ENCODE measurements at places on chromosomes 6 and 20.

- DNase-seq, result no peak
These were observed 525 bp downstream of the MACROD2 start for GRCh38 chr20:13995841-13996240.

DNA sequence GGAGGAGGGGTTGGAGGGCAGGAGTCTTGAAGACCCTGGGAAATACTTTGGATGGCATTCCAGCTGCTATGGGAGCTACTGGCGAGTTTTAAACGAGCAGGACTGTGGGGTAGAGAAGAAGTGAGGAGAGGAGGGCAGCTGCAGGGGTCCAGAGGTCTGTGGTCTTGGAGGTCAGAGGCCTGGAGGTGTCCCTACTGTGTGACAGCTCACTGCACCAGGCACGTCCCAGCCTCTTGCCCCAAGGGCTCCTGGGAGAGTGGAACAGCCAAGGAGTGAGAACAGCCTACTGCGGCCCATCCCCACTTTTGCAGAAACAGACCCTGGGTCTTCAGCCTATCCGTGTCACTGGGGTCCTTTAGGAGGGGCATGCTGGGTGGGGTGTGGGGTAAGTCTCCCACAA, 2.9 kb upstream of the NOL4L start:
- no peak for DNase-seq

DNA sequence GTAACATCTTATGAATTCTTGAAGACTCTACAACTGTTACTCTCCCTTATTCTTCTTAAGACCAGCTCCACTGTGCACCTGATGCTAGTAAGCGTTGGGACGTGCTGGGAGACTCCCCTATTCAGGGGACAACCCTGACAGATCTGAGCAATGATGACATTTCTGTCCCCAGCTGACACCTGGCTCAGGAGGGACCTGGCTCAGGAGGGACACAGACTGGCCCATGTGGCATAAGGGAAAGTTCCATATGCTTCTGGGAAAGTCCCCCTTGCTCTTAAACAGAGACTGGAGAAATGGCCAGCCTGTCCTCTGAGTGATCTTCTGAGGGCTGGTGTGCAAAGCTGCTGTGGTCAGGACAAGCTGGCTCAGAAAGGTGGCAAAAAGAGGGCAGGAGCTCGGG, 10.0 kb upstream of the CD93 start:
- no peak for DNase-seq

DNA sequence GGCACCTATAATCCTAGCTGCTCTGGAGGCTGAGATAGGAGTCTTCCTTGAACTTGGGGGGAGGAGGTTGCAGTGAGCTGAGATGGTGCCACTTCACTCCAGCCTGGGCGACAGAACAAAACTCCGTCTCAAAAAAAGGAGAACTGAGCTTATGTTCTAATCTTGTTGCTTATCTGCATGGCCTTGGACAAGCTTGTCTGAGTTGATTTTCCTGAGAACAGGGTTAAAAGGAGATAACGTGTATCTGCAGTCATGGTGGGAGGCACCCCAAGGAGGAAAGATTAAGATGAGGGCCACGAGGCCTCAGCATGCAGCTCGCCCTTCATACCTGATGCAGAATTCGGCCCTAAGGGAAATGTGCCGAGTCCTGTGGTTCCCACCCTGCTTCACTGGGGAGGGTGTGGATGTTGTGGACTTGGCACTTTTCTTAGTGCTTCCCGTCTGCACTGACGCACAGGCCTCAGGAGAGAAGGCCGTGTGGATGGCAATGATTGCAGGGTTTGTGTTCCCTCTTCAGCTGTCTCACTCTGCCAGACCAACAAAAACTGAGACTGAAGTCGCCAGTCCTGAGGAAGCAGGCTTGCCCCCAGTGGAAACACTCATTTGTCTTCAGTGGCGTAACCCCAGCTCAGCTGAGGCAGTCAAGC, 56.3 kb downstream of the EZR start:
- no peak for DNase-seq

- DNase-seq, result no peak
These were observed 31.3 kb upstream of the MRAP2 start for GRCh38 chr6:84002226-84002625.

DNA sequence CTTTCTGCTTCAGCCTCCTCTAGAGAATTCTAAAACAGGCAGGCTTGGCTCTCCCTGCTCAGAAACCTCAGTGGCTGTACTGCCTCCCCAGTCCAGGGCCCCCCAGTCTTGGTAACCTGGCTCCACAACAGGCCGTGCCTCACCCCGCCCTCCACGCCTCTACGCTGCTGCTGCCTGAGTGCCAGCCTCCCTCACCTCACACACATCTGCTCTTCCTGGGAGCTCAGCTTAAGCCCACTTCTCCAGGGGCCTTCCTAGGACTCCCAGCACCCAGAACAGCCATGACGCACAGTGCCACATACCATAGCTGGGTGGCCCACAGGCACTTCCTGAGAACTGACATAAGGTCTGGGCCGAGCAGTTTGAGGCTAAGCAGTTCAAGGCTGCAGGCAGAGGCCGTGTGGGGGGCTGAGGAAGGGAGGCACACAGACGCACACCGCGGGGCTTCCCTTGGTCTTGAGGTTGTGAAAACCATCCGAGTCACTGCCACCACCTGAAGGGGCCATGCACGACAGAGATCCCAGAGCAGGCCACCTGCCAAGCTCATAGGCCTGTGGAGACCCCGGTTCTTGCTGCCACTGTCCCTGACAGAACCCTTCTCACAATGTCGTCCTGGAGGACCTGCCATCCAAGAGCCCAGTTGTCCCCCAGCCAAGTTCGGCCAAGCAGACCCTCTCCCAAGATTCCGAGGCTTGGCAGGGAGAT, 42.6 kb downstream of the DSTN start:
- DNase-seq, result no peak

DNA sequence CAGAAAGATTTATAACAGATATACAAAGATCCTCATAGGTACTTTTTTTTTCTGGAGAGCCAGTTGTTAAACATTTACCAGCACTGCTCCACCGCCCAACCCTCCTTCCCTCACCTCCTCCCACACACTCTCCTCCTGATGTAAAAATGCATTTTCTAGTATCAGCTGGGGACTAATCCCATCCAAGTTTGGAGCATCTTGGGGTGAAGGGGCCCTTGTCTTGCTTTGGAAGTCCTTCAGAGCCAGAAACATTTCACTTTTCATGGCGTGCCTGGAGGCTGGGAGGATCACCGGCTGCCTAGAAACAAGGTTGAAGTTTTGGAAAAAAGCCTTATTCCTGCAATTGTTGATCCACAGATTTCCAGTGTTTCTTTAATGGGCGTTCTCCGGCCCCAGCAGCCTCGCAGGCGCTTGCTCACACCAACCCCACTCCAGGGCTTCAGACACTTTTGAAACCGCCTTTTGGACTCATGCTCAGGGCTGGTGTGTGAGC, 165.1 kb upstream of the AFDN start:
- no peak for DNase-seq

DNA sequence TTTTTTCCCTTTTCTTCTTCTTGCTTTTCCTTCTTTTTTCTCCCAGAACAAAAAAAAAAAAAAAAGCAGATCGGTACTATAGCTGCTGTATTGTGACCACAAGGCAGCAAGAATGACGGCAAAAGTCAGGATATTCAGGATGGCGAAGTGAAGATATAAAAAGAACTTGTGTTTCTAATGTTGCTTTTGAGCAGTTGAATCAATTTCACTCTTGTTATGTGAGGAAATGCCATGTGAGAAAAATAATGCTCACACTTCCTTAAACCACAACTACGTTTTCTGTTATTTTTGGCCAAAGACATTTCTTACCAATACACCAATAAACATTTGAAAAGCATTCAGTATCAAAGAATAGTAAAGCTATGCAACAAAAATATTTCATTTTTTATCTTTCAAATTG, 510.5 kb downstream of the HACE1 start:
- no peak for DNase-seq

GRCh38 chr20:13142143-13142542, 78.9 kb upstream of the ISM1 start:
- DNase-seq, result no peak

DNA sequence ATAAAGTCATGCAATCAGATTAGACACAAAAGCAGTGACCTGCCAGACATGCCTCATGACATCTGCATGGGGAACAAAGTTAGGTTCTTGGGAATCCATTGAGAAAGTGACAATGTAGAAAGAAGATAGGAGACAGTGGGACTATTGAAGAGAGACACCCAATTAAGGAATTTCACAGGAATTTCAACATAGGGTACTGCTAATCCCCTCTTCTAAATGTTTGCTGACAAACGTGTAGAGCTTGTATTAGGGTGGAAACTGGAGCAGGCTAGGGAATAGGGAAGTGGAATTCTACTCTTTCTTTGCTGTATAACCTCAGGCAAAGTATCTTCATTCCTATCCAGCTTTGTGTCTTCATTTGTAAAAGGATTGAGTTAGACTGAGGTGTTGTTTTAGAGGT, 409.4 kb upstream of the SASH1 start:
- no peak for DNase-seq

GRCh38 chr6:161003336-161003735, 11.8 kb downstream of the MAP3K4 start:
- DNase-seq, result no peak

GRCh38 chr6:11754625-11755271, 23.9 kb downstream of the ADTRP start:
- DNase-seq, result no peak

DNA sequence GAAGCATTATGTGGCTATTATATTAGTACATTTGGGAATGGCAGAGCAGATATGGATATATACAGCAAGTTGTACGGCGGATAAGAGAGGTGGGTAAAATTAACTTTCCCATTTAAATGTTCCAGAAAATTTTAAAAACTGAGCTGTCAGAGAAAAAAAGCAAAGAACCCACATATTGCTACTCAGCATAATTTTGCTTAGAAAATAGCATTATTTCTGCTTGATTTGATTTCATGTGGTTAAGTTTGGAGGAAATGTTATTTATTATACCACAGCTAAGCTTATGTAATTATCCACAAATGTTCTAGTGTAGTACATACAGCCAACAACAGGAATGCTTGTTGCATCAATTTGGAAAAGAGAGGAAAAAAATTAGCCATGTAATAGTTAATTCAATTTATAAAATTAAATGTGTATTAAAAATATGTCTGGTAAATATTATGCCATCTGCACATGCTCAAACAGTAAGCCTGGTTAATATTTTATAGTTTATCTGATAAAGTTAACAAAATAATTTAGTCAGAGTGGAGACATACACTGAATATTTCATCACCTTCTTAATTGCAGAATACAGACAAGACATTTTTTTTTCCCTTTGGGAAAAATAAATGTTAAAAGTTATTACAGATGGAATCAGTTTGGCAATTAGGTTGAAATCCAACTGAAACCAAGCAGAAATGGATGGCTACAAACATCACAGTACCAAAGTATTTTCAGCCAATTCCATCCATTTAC, 172.1 kb upstream of the ID4 start:
- no peak for DNase-seq

DNA sequence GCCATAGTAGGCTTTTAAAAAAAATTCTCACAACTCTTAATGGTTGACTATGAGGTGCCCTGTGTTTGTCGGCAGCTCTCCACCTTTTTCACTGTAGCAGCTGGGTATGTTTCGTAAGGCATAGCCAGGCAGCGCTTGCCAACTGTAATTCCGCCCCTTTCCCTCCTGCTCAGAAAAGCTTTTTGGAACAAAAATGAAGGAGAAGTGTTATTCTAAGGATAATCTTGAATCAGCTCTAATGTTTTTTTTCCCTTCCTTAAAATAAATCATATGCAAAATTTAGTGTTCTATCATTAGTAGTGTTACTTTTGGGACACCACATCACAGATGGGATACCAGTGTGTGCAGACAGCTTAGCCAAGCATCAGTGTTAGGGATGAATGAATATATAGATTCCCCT, 21.2 kb downstream of the RIOK1 start:
- DNase-seq, result no peak

- DNase-seq, result no peak
These were observed 16.3 kb downstream of the CCDC167 start for GRCh38 chr6:37483252-37483901.

DNA sequence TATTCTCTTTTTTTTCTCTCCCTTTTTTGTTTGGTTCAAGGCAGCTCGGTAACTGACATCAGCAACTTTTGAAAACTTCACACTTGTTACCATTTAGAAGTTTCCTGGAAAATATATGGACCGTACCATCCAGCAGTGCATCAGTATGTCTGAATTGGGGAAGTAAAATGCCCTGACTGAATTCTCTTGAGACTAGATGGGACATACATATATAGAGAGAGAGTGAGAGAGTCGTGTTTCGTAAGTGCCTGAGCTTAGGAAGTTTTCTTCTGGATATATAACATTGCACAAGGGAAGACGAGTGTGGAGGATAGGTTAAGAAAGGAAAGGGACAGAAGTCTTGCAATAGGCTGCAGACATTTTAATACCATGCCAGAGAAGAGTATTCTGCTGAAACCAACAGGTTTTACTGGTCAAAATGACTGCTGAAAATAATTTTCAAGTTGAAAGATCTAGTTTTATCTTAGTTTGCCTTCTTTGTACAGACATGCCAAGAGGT, 10.6 kb downstream of the HEY2 start:
- DNase-seq, result no peak

DNA sequence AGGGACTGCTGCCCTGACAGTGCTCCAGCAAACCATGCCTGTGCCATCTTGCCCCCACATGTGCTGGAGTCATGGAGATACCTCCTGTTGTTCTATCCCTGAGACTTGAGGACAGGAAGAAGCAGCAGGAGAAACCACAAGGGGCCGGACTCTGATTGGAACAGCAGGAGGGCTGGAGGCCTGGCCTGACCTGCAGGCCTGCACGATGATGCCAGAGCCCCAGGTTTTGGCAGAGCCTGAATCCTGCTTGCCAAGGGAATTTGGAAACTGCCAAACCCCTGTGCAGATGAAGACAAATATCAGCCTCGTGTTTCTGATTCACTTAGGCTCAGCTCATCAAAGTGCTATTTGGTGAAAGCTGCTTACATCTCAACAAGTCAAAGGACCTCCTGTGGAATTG, 177.6 kb downstream of the MAFB start:
- DNase-seq, result no peak

GRCh38 chr6:77072694-77073409, 390.4 kb downstream of the HTR1B start:
- DNase-seq, result no peak

DNA sequence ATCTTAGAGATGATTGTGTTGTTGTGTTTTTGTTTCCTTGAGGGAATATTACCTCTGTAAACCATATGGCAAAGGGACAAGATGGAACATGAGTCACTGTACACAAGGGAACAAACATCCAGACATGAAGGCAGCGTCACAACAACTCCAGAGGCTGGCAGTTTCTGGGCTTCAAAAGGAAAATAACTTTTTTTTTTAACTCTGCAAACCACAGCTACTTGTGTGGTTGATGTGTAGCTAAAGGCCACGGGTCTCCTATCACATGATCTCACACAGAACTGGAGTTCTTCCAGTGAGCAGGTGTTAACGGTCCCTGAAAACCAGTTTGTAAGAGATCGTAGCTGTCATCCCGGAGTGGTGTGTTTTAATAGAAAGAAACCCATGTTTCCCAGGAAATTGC, 33.2 kb upstream of the HBS1L start:
- no peak for DNase-seq

DNA sequence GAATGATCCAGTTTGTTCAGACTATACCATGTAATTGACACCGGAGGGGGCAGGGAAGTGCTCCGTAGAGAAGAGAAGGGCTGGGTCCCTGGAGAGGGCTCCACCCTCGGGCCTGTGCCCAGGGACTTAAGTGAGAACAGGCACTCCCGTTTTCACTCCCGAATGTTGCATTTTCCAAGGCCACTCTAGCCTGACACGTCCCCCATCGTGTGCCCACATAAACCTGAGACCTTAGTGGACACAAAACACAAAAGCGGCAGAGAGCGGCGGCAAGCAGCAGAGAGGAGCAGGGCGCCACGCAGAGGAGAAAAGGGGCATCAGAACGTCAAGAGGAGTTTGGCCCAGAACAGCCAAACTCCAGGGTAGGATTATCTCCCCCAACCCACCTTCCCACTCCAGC, 1405.1 kb downstream of the GRIK2 start:
- no peak for DNase-seq
